ENCODE measurements at places on chromosomes 4 and X. TPM values are rescaled to one million over a fixed set of nuclear protein-coding genes. Genes with fewer than 3 reads are reported as not detected.

DNA sequence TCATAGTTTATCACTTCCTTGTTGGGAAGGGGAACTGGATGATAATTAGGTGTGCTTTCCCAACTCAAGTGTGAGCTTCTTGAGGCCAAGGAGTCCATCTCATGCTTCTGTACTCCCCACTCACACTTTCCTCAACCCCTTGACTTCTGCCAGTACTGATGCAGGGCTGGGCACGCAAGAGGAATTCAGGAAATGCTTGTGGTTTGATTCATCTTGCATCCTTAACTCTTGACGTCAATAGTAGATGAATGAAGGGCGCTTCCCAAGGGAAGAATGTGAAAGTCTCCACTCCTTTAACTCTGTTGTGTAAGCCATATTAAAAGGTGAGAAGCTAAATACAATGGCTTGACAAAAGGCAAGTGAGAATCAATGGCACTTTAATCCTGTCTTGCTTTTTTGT is 101.8 kb downstream of the AGTR2 start:
- DNase-seq: no peak

GRCh38 chr4:185994750-185995149 is 74.2 kb upstream of the TLR3 start:
- no peak for DNase-seq

GRCh38 chrX:71254092-71254963 is at the start of gene ZMYM3:
ZMYM3 (minus strand) TSS chrX:71254140; CDS start chrX:71253255, 885 bp downstream.
- DNase-seq: peak; percentile 68

GRCh38 chr4:154616287-154616686 is 3.8 kb upstream of the FGG start:
- no peak for DNase-seq

- no peak for DNase-seq
These were observed 128.9 kb downstream of the MAB21L2 start for GRCh38 chr4:150710770-150711375.

DNA sequence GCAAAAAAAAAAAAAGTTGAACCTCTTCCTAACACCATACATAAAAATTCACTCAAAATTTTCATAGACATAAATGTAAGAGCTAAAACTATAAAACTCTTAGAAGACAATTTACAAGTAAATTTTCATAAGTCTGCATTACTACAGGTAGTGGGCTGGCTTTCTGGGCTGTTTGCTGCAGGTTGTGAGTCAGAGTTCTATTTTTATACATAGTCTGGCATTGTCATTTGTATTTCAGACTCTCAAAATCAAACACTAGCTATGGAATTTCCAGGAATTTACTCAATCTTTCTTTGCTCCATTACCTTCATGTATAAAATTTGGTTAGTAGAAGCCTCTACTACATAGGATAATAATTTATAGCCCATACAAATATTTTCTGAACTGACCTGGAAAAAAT is 227.2 kb downstream of the COX18 start:
- DNase-seq: no peak

DNA sequence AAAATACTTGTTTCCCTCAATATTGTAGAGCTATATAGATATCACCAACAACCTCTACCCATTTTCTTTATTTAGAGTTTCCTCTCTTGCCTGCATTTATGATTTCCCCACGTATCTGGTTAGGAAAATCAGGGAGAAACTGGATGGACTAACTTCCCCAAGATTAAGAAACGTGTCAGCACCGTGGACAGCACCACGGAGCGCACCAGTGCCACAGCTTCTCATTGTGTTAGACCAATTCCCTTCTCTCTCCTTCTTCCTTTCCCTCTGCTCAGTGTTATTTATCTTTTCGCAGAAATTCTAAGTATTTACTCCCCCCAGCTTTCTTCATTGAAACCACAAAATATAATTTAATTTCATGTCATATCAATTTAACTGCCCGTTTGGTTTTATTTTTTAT is 568.6 kb upstream of the BOD1L1 start:
- peak; percentile 62 for DNase-seq

GRCh38 chr4:158122501-158122900 is 50.3 kb downstream of the GASK1B start:
- no peak for DNase-seq

DNA sequence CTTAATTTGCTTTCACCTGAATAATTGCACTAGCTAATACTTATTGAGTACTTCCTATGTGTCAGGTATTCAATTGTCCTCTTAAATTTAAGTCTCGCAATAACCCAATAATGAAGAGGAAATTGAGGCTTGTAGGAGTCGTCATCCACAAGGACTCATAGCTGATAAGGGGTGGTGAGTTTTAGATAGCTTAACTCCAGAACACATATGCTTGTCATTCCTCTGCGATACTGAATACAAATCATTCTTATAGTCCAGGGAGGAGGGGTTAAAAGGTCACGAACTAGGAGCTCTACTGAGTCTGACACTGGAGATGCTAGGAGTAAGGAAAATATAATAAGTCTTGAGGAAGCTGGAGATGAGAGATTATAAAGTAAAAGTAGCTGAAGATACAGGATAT is 1.4 kb upstream of the PACRGL start:
- DNase-seq: no peak

GRCh38 chr4:94882756-94883155 is 125.0 kb downstream of the BMPR1B start:
- no peak for DNase-seq

- no peak for DNase-seq
These were observed 348.8 kb downstream of the GBA3 start for GRCh38 chr4:23041501-23041900.

DNA sequence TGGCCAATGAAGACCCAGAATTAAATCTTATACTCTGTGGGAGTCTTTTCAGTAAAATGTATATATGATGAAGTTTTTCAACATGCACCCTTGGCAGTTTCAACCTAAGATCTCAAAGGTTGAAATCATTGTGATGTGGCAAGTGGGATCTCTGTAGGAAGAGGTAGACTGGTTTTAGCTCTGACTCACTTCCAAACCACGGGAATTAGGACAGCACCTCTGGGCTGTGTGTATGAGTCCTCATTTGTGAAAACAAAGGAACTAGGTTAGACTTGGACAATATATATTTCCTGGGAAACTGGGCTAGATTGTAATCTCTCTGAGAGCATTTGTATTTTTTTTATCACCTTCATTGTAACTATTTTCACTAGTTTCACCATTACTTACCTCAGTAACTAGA is 333.0 kb downstream of the ADGRL3 start:
- no peak for DNase-seq

DNA sequence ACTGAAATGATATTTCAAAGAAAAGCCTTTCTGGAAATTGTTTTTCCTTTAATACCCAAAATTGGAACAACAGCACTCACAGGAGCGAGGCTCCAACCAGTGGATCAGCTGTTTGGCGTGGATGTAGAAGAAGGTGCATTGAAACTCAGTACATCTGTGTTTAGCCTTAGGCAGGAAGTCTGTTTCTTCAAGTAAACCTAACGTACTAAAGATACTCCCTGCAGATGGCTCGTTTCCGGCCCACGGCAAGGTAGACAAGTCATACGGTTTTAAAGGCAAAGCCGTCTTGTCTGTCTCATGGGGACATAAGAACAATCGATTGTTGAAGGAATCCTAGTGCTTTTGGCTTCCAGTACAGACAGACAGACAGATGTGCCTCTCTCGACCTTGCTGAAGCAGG is 50.0 kb upstream of the CLCN4 start:
- no peak for DNase-seq

DNA sequence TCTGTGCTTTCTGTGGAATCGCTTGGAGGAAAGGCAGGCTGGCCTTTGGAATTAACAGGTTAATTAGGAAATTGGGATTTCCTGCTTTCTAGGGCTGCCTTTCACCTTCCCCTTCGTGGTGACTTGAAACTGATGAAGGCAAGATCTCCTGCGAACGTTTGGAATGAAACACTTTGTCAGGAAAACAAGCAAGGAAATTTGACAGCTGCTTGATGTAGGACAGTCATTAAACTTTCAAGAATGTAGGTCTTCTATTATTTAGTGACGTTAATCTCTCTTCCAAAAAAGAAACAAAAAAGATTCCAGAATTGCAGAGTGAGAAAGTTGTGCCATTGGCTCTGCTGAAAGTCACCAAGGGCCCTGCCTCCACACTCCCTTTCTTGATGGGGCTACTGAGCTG is 155.7 kb upstream of the SCML1 start:
- DNase-seq: no peak

- DNase-seq: no peak
These were observed 302.4 kb downstream of the IL1RAPL1 start for GRCh38 chrX:28889591-28890090.

DNA sequence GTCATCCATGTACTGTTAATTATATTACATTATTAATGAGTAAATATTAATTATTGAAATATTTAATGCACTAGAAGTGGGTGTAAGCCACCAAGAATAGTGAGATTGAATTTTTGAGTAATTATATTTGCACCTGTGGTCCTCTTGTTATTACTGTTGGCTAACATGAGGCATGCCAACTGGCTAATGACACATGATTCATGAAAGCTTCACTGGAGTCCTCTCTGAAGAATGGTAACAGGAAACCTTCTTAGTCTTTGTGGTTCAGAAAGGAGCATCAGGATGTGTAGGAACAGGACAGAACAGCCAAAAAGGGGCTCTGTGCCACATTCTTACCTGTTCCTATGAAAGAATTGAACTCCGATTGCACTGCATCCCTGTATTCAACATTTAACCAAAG is 65.2 kb downstream of the SLC4A4 start:
- DNase-seq: no peak

DNA sequence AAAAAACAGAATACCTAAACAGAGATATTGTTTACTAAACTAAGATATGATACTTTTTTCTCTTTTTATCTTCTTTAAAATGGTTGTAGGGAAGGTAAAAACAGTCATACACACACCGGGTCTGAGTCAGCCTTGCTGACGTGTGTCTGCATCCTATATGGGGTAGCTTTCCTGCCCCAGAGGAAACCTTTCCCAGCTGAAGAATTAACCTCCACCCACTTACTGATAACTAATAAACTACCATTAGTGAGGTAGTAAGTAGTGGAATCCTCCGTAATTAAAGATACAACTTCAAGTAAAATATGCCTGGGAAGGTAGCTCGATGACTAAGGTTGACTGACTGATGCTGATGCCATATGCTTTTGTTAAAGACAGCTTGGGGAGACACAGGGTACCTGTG is 312.2 kb downstream of the DCTD start:
- DNase-seq: no peak

GRCh38 chr4:107069049-107069448 is 32.9 kb upstream of the DKK2 start:
- no peak for DNase-seq

DNA sequence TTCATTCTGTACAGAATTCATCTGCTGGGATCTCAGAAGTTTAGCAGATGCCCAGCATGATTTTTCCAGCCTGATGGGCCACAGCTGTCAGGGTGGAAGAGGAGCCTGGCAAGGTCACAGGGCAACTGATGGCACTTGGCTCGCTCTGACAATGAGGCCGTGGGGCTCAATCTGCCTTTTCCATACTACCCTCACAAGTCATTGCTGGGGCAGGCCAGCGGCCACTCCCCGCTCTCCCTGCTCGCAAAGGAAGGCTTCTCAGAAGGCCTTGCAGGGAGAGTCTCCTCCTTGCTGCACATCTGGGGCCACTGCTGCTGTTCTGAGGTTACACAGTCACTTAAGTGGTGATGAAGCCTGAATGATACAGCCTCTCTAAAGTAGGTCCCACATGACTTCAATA is 349.1 kb downstream of the NR3C2 start:
- no peak for DNase-seq

The ADH7 gene
- total RNA-seq: not detected

The SPRY1 gene
- total RNA-seq: 134 TPM

The PAK3 gene
- total RNA-seq: 11.9 TPM

The PDK3 gene
- total RNA-seq: 21.1 TPM

The CABS1 gene
- not detected for total RNA-seq

The SYN1 gene
- 4.5 TPM for total RNA-seq

The PPARGC1A gene
- total RNA-seq: 2.8 TPM

The APOO gene
- total RNA-seq: 91.0 TPM

The BEX5 gene
- 3.8 TPM for total RNA-seq

All from neural crest cell (in vitro differentiated cells).